Progenitor cell of endocrine pancreas (in vitro differentiated cells): ENCODE measurements at places on chromosomes 5 and 9. TPM values are rescaled to one million over a fixed set of nuclear protein-coding genes. Genes with fewer than 3 reads are reported as not detected.

DNA sequence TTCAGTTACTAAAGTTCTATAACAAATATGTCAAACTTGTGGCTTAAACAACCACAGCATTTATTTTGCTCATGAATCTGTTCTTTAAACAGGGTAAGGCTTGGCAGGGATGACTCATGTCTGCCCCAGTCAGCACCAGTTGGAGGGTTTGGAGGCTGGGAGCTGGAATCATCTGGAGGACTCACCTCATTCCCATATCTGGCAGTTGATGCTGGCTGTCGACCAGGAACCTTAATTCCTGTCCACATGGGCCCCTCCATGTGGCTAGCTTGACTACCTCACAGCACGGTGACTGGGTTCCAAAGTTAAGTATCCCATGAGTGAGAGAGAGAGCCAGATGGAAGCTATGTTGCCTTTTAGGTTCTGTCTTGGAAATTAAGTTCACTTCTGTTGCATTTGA, 13.8 kb upstream of the CCL28 start:
- H3K4me1 ChIP-seq = peaks cover 6% of the 10 kb centered on the region
- no peaks in the 10 kb centered on the region for H3K36me3 ChIP-seq
- H3K27ac ChIP-seq = no peak overlapping the region
- no peaks in the 10 kb centered on the region for H3K27me3 ChIP-seq

The GRXCR2 gene
- total RNA-seq = not detected in 2 replicates

DNA sequence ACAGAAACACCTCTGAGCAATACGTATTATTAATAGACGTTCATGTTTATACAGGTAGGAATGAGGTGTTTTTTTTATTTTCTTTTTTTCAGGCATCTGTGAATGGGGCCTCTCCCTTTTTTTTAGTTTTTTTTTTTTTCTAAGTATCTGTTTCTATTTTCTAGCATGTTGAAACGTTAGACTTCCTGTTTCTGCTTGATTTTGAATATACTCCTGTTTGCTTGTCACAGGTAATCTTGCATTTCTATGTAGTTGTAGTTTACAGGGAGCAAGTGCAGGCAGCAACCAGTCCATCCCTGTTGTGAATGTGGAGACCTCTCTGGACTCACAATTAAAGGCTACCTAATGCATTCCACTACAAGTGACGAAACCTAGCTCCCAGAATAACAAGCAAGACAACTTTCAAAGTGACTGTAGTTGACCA, 22.8 kb upstream of the TNFAIP8 start:
- no peaks in the 10 kb centered on the region for H3K27me3 ChIP-seq
- no peak for DNase-seq
- H3K27ac ChIP-seq = no peak overlapping the region
- no peaks in the 10 kb centered on the region for H3K36me3 ChIP-seq

GRCh38 chr5:35482167-35482755, 135.4 kb upstream of the SPEF2 start:
- H3K36me3 ChIP-seq = no peaks in the 10 kb centered on the region
- no peak overlapping the region for H3K4me3 ChIP-seq
- no peaks in the 10 kb centered on the region for H3K27me3 ChIP-seq
- H3K27ac ChIP-seq = no peak overlapping the region
